Activated naive CD4-positive, alpha-beta T cell (primary cell): ENCODE measurements at places on chromosomes 5 and 9.

GRCh38 chr9:128685636-128686489, 3.2 kb upstream of the SET start:
- no peak for DNase-seq

- DNase-seq, result no peak
Observed at GRCh38 chr5:2333291-2333690, 418.2 kb downstream of the IRX2 start.

DNA sequence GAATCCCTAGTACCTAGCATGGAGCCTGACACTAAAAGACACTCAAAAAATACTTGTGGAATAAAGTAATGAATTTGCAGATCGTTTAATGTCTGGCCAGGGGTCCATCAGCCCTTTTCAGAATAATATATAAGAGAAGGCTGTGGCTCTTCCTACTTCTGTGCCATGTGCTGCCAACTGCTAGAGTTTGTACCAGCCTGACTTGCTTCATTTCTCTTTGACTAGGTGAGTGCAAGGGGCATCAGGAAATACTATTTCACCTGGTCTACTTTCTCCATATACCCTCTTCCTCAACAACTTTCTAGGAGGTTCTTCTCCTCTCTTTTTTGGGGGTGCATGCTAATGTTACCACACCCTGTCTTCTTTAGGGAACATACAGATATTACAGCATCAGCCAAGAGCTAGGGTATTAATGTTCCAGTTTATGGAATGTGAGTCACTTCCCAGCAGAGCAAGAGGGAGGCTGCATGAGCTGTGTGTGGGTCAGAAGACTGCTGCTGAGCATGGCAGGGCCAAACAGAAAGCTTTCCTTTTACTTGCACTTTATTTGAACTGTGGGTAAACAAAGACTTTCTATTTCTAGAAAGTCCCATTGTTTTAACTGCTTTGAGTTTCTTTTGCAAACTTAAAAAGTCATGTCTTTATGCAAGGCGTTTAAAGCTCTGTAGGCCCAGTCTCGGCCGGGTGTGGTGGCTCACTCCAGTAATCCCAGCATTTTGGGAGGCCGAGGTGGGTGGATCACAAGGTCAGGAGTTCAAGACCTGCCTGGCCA, 158.9 kb downstream of the ADAMTSL1 start:
- DNase-seq, result no peak

DNA sequence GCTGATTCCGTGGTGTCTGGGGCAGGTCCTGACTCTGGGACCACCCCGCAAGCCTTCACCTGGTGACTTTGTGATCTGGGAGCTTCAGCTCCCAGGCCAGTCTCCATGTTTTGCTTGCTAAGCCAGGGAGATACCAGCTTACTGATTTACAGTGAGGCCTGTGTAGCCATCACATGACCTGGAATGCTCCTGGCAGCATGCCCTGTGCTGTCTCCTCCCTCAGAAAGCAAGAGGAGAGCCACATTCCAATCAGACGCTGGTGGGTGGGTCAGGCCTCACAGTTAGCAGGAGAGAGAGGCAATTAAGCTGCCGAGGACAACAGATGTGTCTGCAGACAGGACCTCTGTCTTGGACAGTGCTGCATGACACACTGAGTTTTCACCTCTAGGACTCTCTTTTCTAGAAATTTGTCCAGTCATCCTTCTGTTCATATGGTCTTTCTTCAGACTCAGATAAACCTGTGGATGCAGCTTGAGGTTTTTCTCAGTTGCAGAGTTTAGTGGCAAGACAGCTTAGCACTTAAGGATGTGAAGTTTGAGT, 24.4 kb upstream of the GRPEL2 start:
- no peak for DNase-seq

- no peak for DNase-seq
Observed at GRCh38 chr9:35646153-35646532, 4.6 kb downstream of the SIT1 start.

DNA sequence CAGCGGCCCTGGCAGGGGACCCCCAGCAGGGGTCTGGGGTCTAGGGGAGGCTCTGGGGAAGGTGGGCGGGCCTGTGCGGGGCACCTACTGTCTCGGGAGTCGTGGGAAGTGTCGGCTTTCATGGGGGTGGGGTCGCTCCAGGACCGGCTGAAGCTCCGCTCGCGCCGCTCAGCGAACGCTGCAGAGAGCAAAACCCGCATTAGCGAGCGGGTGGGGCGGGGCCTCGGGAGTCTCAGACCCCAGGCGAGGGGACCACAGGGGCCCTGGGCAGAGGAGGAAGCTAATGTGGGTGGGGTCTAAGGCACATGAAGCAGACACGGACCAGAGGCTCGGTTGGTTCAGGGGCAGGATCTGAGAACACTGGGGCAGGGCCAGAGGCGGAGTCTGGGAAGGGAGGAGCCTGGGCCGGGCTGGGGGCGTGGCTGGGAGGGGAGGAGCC, 5.5 kb downstream of the NSMF start:
- peak; percentile 57 for DNase-seq

DNA sequence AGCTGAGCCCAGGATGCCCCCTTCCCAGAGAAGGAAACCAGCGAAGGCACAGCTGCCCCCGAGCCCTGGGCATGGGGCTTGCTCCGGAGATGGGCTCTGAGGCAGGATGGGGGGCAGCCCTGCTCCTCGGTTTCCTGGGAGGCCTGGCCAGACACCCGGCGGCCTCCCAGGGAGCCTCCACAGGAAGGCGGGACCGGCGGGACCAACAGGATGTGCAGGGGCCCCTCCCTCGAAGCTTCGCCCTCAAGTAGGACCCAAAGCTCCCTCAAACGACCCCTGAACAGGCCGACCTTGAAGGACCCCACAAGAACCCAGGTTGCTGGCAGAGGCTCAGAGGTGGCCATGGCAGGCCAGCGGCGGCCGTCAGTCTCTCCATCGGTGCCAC, 11.7 kb downstream of the EXD3 start:
- no peak for DNase-seq
